ENCODE measurements at places on chromosomes 5 and 9.
A peak's percentile ranks its signal among the peaks of the same experiment; 100 is the strongest.

- DNase-seq, result peak; percentile 98
Observed at GRCh38 chr9:131635285-131635684, 90.0 kb downstream of the PRRT1B start.

- DNase-seq, result no peak
Observed at GRCh38 chr9:35001285-35001677, 11.7 kb downstream of the DNAJB5 start.

DNA sequence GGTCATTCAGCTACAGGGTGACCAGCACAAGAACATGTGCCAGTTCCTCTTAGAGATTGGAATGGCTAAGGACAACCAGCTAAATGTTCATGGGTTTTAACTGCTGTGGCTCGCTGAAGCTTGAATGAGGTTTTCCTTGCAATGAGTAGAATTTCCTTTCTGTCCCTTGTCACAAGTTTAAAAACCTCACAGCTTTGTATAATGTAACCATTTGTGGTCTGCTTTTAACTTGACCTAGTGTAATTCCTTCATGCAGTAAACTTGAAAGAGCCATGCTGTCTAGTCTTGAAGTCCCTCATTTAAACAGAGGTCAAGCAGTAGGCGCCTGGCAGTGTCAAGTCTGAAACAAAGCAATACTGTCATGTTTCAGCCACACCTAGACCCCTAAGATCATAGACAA lies 181.3 kb upstream of the DMRT1 start:
- no peak for DNase-seq

GRCh38 chr9:133950192-133950591 lies 41.9 kb downstream of the VAV2 start:
- DNase-seq, result no peak

- DNase-seq, result no peak
Observed at GRCh38 chr5:329768-330167, 8.3 kb downstream of the AHRR start.

Data from fibroblast of mammary gland (primary cell).